ENCODE measurements at places on chromosomes 5 and 9. TPM values are rescaled to one million over a fixed set of nuclear protein-coding genes. Genes with fewer than 3 reads are reported as not detected.

The STX17 gene
- total RNA-seq, result 52.3 TPM

DNA sequence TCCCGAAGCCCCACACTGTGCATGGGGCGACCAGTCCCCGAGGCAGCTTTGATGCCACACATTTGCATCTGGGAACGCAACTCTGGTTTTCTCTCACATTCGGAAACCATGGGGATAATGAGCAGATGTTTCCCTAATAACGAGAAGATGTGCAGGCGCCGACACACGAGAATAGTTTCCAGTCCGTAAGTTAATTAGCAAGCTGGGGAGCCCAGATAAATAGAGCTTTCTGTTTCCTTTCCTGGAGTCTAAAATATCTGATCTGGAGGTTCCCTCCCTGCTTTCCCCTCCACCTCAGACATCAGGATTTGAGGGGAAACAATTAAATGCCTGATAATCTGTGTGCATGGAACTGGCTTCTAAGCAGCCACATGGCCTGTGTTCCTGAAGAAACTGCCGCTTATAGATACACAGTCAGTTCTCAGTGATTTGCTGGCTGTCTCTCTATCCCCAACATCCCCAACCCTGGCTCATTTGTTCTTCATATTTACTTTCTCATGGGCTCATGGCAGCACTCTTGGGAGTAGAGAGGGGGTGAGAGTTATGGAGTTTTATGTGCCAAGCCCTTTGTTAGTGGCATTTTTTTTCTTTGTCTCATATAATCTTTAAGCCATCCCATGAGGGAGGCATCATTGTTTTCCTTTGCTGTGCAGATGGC, 62.8 kb downstream of the PDZD2 start:
- no peak for DNase-seq

The TPPP gene
- 0.24 TPM for total RNA-seq

- no peak for DNase-seq
Observed at GRCh38 chr9:22415941-22416691, 30.5 kb upstream of the DMRTA1 start.

Data from mesothelial cell of epicardium (in vitro differentiated cells).